Jurkat, Clone E6-1 (cell line): ENCODE measurements at places on chromosomes 6 and 20.

- DNase-seq: no peak
These were observed 53.0 kb downstream of the SASH1 start for GRCh38 chr6:148395583-148396101.

DNA sequence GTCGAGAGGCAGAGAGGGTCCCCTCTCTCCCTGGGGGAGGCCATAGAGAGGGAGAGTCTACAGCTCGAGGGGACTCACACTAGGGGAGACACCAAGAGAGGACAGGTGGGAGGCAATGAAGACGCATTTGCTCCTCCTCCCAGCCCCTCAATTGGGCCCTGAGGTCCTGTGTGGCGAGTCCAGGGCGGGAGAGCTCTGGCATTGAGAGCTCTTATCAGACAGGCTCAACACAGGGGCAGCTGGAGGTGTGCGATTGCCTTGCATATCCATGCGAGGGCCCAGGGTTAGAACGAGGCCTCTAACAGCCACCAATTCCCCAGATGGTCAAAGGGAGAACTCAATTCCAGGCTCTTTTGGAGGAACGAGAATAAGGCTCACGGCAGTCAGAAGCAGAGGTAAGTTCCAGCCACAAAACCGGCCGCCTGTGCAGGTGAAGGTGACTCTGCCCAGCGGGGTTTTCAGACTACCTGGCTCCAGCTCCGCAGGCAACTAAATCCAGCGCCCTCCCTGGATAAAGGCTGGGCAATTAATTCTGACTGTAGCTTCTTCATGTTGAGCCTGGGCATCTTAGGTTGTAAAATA lies 94.0 kb upstream of the MPC1 start:
- no peak for DNase-seq

GRCh38 chr20:46999801-47000465 lies 105.3 kb downstream of the EYA2 start:
- peak; percentile 15 for DNase-seq

- DNase-seq: no peak
These were observed 74.1 kb downstream of the DNAH8 start for GRCh38 chr6:38789256-38789655.

- DNase-seq: no peak
These were observed 137.1 kb downstream of the ADGRG6 start for GRCh38 chr6:142438898-142439297.

- no peak for DNase-seq
These were observed 280.0 kb upstream of the TBX18 start for GRCh38 chr6:85044361-85044760.

GRCh38 chr6:41548098-41548840 lies 2.1 kb downstream of the FOXP4 start:
- DNase-seq: no peak

GRCh38 chr20:15063081-15063480 lies 725.7 kb upstream of the FLRT3 start:
- no peak for DNase-seq

GRCh38 chr6:152846825-152847224 lies 96.2 kb downstream of the VIP start:
- peak; percentile 11 for DNase-seq

DNA sequence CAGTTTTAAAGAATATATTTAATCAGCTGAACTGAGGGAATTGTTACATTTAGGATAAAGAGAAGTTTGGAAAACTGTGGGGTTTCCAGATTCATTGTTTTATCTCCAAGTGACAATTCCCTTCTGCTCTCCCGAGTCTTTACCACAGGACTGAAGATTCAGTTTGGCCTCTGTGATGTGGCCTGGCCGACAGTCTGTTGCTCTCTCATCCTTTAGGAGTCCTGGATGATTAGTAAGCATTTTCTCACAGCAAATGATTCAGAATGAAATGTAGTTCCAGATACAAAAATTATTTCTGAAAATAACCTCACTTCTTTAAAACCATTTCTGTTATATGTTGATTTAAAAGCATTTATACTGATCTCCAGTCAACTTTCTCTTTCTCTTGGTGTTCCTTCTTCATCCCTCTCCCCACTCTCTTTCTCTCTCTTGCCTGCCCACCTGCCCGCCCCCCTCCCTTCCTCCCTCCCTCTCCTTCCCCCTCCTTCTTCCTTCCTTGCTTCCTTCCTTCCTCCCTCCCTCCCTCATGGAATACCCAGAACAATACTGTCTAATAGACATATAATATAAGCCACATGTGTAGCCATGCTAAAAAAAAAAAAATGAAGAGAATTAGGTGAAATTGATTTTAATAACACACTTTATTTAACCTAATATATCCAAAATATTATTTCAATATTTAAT lies 254.9 kb downstream of the PRL start:
- DNase-seq: no peak

DNA sequence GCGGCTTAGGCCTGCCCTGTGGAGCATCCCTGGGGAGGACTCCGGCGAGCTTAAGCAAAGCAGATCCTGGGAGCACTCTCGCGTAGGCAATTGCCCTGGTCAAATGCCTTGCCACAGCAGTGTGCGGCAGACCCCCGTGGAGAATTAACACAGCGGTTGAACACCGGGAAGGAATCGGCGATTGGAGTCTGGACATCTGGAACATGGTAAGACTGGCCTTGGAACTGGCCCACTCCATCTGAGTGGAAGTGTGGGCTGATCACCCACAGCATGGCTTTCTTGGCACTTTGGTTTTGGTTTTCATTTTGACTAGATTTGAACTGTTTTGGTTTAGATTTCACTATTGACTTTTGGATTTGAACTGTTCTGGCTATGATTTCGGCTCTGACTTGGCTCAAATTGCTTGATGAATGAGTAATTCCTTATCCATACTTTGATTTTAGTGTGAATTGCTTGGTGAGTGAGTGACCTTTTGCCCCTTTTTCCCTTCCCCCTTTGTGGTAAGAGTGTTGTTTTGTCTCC lies 300.7 kb downstream of the RNGTT start:
- DNase-seq: no peak

GRCh38 chr6:93437491-93437890 lies 18.1 kb upstream of the EPHA7 start:
- DNase-seq: no peak

DNA sequence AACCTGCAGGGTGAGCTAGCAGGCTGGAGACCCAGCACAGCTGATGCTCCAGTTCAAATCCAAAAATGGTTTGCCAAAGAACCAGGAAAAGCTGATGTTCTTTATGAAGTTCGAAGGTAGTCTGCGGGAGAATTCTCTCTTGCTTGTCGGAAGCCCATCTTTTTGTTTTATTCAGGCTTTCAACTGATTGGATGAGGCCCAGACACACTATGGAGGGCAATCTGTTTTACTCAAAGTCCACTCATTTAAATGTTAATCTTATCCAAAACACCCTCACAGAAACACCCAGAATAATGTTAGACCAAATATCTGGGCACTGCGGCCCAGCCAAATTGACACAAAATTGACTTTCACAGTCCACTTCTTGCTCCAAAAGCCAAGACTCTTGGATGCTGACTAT lies 105.6 kb upstream of the PMEPA1 start:
- DNase-seq: no peak

DNA sequence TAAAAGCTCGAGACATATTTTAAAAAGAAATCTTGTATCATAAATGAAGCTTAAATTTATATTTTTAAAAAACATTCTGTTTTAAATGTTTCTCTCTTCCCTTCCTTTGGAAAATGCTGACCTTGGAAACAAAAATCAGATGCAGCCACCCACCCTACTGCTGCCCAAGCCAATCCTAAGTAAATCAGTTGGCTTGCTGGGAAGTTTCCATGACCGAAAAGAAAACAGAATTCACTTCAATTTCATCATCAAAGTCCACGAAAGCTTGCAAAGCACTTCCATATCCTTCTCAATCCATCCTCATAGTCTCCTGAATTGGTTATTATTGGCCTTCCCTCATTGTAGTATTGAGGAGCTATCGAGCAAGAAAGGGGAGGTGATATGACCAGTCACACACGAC lies 80.1 kb downstream of the PLCG1 start:
- no peak for DNase-seq

DNA sequence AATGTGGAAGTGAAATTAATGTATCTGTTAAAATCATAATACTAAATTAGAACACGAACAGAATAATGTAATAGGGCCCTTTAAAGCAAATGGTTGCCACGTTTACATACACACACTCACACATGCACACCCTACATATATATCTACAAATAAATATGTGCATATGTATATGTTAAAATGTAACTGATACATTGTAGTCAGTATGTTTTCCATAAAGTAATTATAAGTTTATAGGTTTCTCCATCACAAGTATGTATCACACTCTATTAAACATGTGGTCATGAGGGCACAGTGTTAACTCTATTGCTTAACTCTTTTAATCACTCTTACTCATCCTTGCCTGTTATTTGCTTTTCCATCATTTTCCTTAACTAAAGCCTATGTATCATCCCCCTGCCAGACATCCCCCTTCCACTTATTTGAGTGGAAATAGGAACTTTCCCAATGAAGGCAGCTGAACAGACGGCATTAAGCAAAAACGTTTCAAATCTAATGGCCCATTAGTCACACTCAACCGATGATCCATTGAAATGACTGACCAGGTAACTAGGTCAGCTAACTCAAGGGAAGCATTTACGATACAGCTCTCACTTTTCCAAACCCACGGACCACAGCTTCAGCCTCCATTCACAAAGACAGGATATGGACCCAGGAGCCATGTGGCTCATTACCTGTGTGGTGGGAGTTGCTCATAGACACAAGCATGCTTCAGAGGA lies 89.3 kb downstream of the HAO1 start:
- DNase-seq: no peak

- no peak for DNase-seq
These were observed 47.5 kb upstream of the TMX4 start for GRCh38 chr20:8067082-8067481.

DNA sequence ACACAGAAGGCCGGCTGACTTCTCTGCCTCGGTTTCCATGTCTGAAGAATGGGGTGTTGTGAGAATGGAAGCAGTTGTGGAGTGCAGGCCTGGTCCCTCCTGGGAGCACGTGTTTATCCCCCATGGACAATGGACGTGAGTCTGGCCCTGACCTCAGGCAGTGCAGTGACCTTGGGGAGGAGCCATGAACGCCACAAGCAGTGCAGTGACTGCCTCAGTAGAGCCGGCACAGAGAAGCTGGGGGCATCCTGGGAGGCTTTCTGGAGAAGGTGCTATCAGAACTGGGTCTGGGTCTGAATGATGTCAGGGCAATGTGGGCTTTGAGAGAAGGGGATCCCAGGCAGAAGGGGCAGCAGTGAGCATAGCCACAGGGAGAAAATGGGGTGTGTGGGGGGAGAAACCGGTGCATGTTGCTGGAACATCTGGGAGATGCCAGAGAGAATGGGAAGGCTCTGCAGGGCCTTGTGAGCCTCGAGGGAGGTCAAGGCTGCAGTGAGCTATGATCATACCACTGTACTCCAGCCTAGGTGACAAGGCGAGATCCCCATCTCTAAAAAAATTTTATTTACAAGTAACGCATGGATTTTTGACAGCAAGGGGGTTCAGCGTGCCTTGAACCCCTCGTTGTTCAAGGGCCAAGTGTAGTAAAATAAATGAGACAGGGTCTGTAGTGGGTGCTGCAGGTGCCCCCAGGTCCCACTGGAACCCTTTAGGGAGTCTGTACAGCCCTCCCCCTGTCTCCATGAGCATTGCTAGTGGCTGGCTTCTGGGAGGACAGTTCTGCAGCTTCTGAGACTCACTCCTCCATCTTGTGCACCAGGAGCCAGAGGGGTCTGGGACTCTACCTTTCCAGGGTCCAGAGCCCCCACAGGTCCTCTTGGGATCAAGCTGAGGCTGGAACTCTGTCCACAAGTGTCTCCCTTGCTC lies 27.0 kb upstream of the ZBP1 start:
- DNase-seq: no peak

- DNase-seq: no peak
These were observed 127.7 kb upstream of the LRFN2 start for GRCh38 chr6:40714576-40715564.
